Stimulated activated CD8-positive, alpha-beta memory T cell treated with anti-CD3 and anti-CD28 coated beads, Interleukin-4, amount 100 ng/mL, for 48 hours (primary cell): ENCODE measurements at places on chromosomes 7 and 10.

- DNase-seq: no peak
These were observed 68.1 kb downstream of the JAZF1 start for GRCh38 chr7:28112467-28112866.

GRCh38 chr7:707296-708000 is 19.1 kb upstream of the DNAAF5 start:
- DNase-seq: no peak

- no peak for DNase-seq
These were observed 11.7 kb downstream of the SRPK2 start for GRCh38 chr7:105376908-105377533.

DNA sequence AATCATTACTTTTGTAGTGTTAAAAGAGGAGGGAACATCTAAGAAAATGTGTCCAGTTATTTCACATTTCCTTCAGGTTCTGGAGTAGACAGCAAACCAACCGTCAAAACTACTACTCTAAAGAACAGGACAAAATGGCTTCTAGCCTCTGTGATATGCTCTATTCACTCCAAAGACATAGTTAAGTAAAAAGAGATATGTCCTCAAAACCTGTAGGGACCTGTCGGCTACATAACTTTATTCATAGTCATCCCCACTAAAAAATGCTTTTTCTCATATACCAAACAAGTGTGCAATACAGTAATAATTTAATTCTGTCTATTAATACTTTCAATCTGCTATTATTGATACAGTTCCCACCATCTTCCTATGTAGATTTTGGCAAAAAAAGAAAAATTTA is 642.8 kb upstream of the LRRTM3 start:
- no peak for DNase-seq

DNA sequence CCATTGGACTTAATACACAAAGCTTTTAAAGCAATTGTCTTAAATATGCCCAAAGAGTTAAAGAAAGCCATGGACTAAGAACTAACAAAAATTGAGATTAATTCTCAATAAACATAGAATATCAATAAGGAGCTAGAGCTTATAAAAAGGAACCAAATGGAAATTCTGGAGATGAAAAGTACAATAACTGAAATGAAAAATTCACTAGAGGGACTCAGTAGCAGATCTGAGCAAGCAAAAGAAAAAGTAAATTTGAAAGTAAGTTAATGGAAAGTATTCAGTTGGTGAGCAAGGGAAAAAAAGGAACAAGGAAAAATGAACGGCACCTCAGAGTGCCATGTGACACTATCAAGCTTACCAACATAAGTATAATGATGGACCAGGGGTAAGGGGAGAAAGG is 209.8 kb downstream of the FZD1 start:
- DNase-seq: no peak

DNA sequence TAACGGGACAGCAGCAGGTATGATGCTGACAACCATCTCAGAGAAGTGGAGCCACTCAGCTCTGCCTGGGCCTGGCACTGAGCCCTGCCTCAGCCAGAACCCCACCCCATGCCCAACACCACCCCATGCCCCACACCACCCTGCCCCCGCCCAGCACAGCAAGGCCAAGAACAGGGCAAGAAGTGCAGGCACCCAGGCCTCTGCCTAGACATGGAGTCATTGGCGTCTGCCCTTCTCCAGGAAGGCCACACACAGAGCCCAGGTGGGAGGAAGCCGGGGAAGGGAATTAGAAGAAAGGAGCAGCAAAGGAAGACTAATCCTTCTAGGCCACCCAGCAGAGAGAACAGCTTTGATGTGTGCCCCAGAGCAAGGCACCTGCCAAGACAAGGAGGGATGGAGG is 18.9 kb downstream of the CAMK2G start:
- no peak for DNase-seq
